ENCODE measurements at places on chromosomes 3 and 15.

- no peak for DNase-seq
These were observed 4.6 kb upstream of the ABCC5 start for GRCh38 chr3:184022323-184022722.

GRCh38 chr3:54717506-54717905 lies 210.4 kb downstream of the LRTM1 start:
- no peak for DNase-seq

DNA sequence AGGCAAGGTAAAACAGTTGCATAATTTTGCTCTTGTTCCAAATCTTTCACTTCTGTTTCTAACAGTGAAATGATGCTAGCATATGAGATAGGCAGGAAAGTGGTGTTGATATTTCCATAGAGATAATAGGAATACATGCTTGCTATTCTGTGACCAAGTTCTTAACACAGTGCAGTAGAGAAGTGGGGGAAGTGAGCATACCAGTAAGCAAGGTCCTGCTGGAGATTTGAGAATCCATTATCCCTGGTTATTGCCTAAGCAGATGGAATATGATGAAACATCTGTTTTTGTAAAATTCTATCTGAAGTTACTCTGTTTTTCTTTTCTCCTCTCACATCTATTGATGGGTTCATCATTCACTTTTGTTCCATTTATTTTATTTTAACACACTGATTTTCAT lies 28.7 kb downstream of the USP8 start:
- DNase-seq: no peak

DNA sequence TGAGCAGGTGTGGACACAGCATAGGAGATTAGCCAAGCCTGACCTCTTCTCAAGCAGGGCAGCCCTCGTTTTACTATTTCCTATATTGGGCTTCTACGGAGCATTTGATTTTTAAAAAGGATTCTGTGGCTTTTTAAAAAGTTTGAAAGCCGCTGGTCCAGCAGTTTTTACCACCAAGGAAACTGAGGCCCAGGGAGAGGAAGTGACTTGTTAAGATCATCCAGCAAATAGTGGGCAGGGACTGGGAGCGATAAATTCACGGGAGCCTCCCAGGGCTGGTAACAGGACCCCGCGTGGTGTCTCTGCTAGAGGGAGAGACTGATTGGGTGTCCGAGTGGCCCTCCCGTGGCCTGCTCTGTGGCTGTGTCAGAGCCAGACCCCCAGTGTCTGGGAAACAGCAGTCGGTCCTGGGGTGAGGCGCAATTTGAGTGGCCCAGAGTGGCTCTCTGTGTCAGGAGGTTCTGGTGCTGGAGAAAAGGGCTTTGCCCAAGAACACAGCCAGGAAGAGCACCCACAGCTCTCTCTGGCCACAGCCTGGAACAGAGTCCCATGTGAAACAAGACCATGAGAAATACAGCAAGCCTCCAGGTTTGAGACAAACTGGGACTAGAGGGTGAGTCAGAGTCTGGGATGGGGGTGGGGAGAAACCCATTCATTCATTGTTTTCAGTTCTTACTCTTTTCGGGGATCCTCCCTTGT lies 4.2 kb downstream of the FURIN start:
- no peak for DNase-seq

GRCh38 chr15:80673561-80674244 lies 21.4 kb upstream of the ABHD17C start:
- no peak for DNase-seq

DNA sequence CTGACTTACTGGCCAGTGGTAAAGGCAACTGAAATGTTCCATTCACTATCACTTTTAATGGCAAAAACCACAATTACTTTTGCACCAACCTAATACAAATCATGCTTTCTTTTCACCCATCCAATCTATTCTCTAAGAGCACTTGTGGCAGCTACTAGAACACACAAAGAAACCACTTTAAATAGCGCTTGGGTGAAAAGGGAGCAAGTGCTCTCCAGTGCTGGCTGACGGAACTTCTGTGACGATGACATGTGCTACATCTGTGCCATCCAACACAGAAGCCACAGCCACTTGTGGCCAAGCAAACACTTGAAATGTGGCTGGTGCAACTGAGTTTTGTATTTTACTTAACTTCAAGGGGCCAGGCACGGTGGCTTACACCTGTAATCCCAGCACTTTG lies 18.9 kb downstream of the SH3BP5 start:
- DNase-seq: no peak

- DNase-seq: no peak
These were observed 51.0 kb downstream of the ARNT2 start for GRCh38 chr15:80455051-80455648.

- no peak for DNase-seq
These were observed 97.7 kb upstream of the WNT5A start for GRCh38 chr3:55584716-55585368.

GRCh38 chr3:135224815-135225362 lies 429.8 kb downstream of the EPHB1 start:
- DNase-seq: no peak

DNA sequence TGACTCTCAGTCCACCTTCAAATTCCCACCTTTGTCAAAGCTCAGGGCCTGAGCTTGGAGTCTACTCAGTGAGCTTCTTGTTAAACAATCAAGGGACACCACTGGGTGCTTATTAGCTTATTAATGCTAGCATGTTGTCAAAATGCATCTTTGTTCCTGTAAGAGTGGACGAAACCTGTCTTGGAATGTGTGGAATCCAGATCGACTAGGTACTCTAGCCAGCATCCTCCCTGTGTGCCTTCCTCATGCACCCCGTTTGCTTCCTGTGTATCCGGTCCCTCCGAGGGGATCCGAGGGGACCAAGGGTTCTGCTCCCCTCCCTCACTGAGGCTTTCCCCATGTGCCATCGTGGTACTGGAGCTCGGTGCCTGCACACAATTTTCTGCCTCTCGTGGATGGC lies 75.7 kb upstream of the UBE3A start:
- DNase-seq: no peak

- no peak for DNase-seq
These were observed 872 bp downstream of the DLEC1 start for GRCh38 chr3:38039899-38040261.

- DNase-seq: no peak
These were observed 1056.8 kb downstream of the ROBO2 start for GRCh38 chr3:78096488-78097255.

GRCh38 chr15:38612159-38612863 lies 47.7 kb upstream of the RASGRP1 start:
- no peak for DNase-seq

DNA sequence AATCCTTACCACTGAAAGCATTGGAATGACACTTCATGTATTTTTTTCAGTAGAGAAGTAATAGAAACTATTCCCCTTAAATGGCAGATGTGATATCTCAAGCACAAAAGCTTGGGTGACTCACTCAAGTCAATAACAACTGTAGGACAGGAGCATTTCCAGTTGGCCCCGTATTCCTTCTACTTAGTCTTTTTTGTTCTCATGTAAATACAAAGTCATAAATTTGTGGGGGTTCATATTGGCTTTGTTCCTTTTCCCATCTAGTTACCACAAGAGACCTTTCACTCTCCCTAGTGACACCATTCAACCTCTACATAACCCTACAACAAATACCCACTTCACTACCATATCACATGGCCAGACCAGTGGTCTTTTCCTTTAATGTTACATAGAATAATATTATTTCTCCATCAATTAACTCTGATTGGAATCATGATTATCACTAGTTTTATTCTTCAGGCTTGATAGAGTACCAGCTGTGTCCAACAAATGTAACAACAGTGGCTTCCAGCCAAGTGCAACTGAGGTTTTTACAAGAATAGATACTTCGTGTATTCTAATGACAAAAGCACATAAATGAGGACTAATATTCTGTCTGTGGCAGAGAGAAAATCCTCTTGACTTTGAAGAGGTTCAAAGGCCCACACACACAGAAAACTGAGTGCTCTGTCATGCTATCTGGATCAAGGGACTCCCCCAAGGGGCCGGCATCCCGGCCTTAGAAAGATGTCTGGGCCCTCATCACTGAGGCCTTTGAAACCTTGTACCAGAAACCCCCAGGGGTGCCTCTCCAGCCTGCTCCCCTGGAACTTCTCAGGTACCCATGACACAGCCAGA lies 94.0 kb upstream of the THBS1 start:
- DNase-seq: no peak
